Sigmoid colon (tissue), 7 donors: ENCODE measurements at places on chromosomes 1 and 21. TPM values are rescaled to one million over a fixed set of nuclear protein-coding genes. Genes with fewer than 3 reads are reported as not detected.

Gene BCL2L15
- under 0.01 TPM for total RNA-seq

GRCh38 chr21:25834381-25834780 lies 99.6 kb downstream of the GABPA start:
- H3K27me3 ChIP-seq = no peaks in the 10 kb centered on the region
- no peak overlapping the region for H3K4me3 ChIP-seq
- H3K4me1 ChIP-seq = peaks cover 25% of the 10 kb centered on the region
- no peak overlapping the region for H3K27ac ChIP-seq
- H3K36me3 ChIP-seq = no peaks in the 10 kb centered on the region

- peak overlapping the region; percentile 6 for H3K27ac ChIP-seq
- no peak overlapping the region for H3K4me3 ChIP-seq
- no peak for DNase-seq
- no peaks in the 10 kb centered on the region for H3K4me1 ChIP-seq
- H3K36me3 ChIP-seq = no peaks in the 10 kb centered on the region
Observed at GRCh38 chr1:116832932-116833578, 76.7 kb upstream of the PTGFRN start.

Gene PPIAL4G
- total RNA-seq = 0.14 TPM

DNA sequence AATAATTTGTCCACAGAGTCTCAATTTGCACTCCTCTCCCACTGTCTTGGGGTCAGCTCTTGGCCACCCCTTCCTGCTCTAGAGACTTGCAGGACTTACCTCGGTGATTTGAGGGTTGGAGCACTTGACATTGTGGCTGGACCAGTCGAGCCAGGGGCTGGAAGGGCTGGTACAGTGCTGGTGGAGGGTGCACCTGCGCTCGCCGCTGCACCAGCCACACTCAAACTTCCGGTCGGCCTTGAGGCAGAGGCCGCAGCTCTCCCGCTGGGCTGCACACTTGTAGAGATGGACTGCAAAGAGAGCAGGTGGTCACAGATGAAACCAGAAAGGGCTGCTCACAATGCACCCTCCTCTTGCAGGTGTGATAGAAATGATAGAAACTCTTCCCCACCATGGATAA lies 165.0 kb downstream of the PLXNA2 start:
- no peak for DNase-seq
- H3K27me3 ChIP-seq = no peaks in the 10 kb centered on the region
- peaks cover 21% of the 10 kb centered on the region for H3K36me3 ChIP-seq

- DNase-seq = no peak
- no peaks in the 10 kb centered on the region for H3K36me3 ChIP-seq
- H3K4me1 ChIP-seq = no peaks in the 10 kb centered on the region
- H3K27me3 ChIP-seq = peaks cover 28% of the 10 kb centered on the region
Observed at GRCh38 chr1:5419501-5419900, 572.7 kb downstream of the NPHP4 start.

GRCh38 chr1:178683291-178683690 lies 41.8 kb upstream of the RALGPS2 start:
- no peaks in the 10 kb centered on the region for H3K4me1 ChIP-seq
- DNase-seq = no peak
- no peak overlapping the region for H3K4me3 ChIP-seq
- H3K27ac ChIP-seq = no peak overlapping the region
